ENCODE measurements at places on chromosomes 11 and 22.

- no peak for DNase-seq
Measured at GRCh38 chr22:43296276-43296902, 46.8 kb downstream of the SCUBE1 start.

- DNase-seq: no peak
Measured at GRCh38 chr22:41557401-41558240, 3.2 kb upstream of the CSDC2 start.

DNA sequence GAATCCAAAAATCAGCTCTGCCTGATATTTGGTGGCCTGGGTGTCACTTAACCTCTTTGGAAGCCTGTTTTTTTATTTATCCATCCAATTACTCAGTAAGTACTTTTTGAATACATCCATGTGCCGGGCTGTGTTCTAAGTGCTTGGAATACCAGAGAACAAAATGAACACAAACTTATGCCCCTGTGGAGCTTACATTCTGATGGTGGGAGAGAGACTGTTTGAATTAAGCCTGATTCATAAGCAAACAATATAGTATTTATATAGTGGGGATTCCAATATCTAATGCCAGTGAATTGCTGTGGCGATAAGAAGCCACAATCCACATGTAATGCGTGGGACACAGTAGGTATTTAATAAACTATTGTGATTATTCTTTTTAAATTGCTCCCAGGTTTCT lies 19.4 kb downstream of the KCNJ5 start:
- DNase-seq: no peak

- DNase-seq: no peak
Measured at GRCh38 chr11:88651556-88651955, 314.0 kb upstream of the CTSC start.

GRCh38 chr11:91700854-91701253 lies 523.8 kb upstream of the FAT3 start:
- no peak for DNase-seq

GRCh38 chr11:113199866-113200265 lies 114.5 kb upstream of the TTC12 start:
- DNase-seq: no peak

GRCh38 chr11:57543593-57543992 lies 6.2 kb downstream of the SMTNL1 start:
- DNase-seq: no peak
